ENCODE measurements at places on chromosomes 6 and 20. TPM values are rescaled to one million over a fixed set of nuclear protein-coding genes. Genes with fewer than 3 reads are reported as not detected.

Gene PTCRA
- not detected for total RNA-seq

Gene FAM83C
- total RNA-seq, result not detected

DNA sequence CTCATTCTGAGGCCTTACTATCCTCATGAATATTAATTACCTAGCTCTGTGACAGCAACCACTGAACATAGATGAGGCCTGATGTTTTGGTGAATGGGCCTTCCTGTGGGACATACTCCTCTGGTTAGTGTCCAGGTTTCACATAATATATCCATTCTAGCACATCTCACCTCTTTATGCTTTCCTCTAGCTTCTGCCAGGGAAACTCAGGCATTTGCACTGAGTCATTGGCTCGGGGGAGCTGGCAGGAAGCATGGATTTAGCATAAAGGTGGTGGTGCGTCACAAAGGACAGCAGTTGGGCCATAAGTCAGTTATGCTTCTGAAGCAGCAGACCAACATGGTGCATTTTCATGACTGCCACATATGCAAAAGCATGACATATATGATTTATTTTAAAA lies 37.5 kb upstream of the TMEM170B start:
- DNase-seq, result no peak

- DNase-seq, result no peak
These were observed 172.9 kb upstream of the UST start for GRCh38 chr6:148573922-148574321.

- no peak for DNase-seq
These were observed 33.1 kb upstream of the UBR2 start for GRCh38 chr6:42530751-42531150.

GRCh38 chr6:162907876-162908481 lies 180.2 kb downstream of the PACRG start:
- DNase-seq, result no peak

Gene PRL
- not detected for total RNA-seq

- no peak for DNase-seq
These were observed 111.5 kb downstream of the SOBP start for GRCh38 chr6:107601406-107601805.

- no peak for DNase-seq
These were observed 137.5 kb downstream of the ATXN1 start for GRCh38 chr6:16623731-16624130.

GRCh38 chr6:39075807-39076622 lies 27.4 kb downstream of the GLP1R start:
- no peak for DNase-seq

Gene SPTLC3
- total RNA-seq, result 5.5 TPM

Gene UNC5CL
- 0.25 TPM for total RNA-seq

DNA sequence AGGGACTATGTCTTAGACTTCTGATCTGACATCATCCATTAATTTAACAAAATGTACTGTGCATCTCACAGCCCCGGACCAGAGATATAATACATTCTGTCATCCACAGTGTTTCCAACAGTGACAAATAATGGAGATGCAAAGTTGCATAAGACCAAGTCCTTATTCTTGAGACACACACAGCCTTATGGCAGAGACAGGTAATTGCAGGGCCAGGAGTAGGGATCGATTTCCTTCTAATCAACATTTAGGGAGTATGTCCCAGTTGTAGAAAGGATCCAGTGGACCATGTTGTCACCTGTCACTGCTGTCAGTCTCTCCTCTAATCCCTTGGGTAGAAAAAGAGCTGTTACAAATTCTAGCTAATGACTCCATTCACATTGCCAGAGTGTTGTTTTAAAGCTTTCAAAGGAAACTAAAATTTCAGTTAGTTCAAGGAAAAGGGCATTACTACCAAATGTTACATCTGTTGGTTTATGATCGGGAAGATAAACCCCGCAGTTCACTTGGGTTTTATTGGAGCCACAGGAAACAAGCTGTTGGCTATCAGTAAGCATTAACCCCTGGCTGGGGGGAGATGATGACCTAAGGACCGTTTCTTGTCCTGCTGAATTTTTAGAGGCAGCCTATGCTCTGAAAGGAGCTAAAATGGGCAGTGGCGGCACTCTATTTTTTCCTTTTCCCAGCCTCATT lies 111.4 kb upstream of the ATXN1 start:
- no peak for DNase-seq

- DNase-seq, result no peak
These were observed 21.2 kb upstream of the TTPAL start for GRCh38 chr20:44454306-44454963.

Gene WFDC5
- total RNA-seq, result not detected
